ENCODE measurements at places on chromosomes 2 and 18.

DNA sequence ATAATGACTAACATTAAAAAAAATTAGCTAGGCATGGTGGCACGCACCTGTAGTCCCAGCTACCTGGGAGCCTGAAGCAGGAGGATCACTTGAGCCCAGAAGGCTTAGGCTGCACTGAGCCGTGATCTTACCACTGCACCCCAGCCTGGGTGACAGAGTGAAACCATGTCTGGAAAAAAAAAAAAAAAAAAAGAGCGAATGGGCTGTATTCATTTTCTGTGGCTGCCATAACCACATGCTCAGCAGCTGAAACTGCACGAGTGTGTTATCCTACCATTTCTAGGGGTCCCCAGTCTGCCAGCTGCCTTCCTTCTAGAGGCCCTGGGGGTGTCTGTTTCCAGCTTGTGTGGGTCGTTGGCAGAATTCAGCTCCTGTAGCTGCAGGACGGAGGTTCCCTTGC is 247.8 kb downstream of the EIPR1 start:
- DNase-seq, result no peak

- DNase-seq, result no peak
Measured at GRCh38 chr18:13265008-13265910, 46.7 kb downstream of the LDLRAD4 start.

DNA sequence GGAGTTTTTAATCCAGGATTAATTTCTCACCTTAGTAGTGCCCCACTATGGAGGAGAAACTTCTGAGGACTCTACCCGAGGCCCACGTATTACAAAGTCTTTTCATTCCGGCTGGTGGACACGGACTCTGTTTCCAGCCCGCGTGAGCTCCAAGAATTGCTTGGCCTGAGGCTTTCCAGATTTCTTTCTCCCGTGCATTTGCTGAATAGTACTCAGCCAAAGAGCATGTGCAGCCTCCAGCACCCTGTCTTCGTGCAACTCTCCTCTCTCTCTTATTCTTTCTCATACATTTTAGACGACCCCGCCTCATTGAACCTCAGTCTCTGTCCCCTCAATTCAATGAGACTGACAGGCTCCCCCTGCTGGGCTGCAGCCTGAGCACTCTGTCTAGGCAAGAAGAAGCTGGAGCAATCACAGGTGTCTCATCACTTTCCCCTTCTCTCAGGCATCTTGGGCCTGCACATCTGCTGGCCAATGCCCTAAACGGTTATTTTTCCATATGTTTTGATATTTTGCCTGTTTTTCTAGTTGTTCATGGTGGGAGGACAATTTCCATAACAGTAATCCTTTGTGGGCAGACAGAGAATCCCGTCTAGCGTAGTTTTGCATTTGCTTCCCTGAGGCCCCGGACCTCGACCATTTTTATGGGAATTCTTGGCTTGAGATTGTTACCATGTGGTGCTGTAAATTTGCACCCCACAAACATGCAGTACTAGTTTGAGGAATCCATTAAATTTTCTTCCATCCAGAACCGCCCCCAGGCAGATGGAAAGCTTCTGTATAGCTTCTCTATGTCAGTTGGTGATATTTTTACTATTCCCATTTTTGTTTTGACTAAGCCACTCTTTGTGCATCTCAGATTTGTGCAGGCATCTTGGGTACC is 50.1 kb upstream of the LPIN2 start:
- peak; percentile 79 for DNase-seq

- no peak for DNase-seq
Measured at GRCh38 chr18:26233208-26233607, 7.0 kb downstream of the TAF4B start.

GRCh38 chr18:3525870-3526420 is 76.0 kb downstream of the TGIF1 start:
- DNase-seq, result peak; percentile 41

- no peak for DNase-seq
Measured at GRCh38 chr2:101921953-101922325, 69.8 kb upstream of the IL1R2 start.

DNA sequence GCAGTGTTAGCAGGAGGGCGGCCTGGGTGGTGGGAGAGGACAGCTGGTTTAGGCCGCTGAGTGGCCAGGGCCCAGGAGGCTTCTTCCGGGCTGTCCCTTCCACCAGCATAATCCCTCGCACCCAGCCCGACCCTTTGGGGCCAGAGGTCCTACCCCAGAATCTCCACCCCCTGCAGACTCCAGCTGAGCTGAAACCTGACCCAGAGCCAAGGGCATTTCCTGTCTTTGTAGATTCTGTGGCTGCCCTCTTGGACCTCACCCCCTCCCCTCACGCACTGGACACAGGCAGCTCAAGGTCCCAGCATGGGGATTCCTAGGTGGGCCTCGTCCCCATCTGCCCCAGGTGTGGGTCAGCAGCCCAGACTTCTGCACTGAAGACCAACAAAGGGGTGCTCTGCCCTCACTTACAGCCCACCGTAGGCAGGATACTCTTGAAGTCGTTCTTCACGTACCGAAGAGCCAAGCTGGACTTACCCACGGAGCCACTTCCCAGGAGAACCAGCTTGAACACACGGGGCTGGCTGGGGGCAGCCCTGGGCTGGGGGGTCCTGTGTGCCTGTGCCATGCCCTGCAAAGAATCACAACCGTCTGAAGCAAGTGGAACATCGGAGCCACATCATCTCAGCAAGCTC is 4.8 kb downstream of the RAB17 start:
- no peak for DNase-seq

GRCh38 chr2:127218812-127219170 is 1.3 kb downstream of the CYP27C1 start:
- DNase-seq, result no peak

DNA sequence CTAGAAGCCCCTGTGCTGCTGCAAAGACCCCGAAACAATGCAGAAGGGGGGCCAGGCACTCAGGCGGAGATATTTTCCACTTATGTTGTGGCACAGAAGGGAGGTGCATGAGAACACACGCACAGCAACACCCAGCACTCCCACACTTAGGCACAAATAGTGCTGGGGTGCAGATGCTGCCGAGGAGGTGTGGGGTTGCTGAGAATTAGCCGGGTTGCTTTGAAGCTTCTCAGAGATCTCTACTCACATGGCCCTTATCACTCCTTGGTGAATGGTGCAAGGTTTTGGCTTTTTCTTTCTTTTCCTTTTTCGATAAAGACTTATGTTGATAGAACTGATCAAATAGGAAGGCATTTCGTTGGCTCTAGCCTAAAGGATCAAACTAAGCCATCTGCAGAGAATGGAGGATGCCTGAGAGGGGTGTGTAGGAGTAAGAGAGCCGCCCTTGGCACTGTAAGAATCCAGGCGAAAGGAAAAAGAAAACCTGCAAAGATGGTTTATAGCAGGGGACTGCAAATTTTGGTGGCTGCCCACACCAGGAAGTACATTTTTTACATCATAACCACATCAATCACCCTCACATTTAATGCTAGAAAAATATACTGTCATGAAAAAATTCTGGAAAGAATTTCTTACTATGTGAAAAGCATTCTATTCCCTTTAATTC is 27.9 kb upstream of the FHL2 start:
- no peak for DNase-seq

GRCh38 chr2:161307676-161308075 is 549 bp upstream of the PSMD14 start:
- no peak for DNase-seq

- no peak for DNase-seq
Measured at GRCh38 chr2:148920559-148920958, 45.5 kb downstream of the KIF5C start.

- DNase-seq, result no peak
Measured at GRCh38 chr2:202944408-202944807, 32.3 kb downstream of the CARF start.

DNA sequence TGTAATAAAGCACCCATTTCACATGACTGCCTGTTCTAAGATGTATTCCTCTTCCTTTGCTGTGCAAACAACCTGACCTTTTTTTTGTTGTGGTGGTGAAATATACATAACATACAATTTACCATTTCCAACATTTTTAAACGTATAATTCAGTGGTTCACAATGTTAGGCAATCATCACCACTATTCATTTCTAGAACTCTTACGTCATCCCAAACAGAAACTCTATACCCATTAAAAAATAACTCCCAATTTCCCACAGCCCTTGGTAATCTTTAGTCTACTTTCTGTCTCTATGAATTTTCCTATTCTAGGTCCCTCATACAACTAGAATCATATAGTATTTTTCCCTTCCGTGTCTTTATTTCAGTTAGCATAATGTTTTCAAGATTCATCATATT is 36.7 kb downstream of the RND3 start:
- no peak for DNase-seq

GRCh38 chr2:6966446-6966940 is 49.3 kb downstream of the RNF144A start:
- no peak for DNase-seq

GRCh38 chr18:56639104-56639381 is 651 bp upstream of the TXNL1 start:
- DNase-seq, result no peak

DNA sequence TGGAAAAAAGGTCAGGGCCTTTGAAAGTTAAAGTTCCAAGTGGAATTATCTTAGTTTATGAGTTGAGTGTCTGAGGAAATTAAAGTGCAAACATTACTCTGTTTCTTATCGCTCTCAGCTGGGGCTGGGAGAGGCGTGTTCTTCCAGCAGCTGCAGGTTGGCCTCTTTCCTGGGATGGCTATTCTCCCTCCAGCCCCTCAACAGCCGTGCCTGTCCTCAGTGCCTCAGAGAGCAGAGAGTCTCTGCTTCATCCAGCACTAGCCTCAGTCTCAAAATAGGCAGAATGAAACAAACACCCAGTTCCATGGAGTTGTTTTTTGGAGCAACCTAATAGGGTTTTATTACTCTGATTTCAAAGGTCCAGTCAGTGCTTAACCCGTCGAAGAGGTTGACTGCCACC is 298.1 kb downstream of the GALR1 start:
- DNase-seq, result no peak

DNA sequence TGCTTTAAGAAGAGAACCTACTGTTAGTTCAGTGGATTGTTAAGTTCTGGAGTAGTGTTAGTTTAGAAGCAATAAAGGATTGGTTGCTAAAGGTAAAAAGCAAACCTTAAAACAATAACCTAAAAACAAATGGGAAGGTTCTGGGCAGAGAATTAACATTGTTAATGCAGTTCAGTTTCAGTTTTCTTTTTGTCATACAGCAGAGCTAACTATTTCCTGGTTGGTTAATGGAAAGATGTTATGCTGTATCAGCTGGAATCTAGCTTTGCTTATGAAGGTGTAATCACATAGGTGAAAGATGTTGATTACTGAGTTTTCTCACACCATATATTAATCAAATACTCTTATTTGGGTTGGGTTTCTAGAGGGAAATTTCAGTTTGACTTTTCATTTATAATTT is 23.8 kb downstream of the SMAD4 start:
- DNase-seq, result no peak

- DNase-seq, result no peak
Measured at GRCh38 chr2:16318474-16319195, 347.0 kb downstream of the CYRIA start.

- DNase-seq, result no peak
Measured at GRCh38 chr2:24877646-24878045, 42.4 kb downstream of the ADCY3 start.

- no peak for DNase-seq
Measured at GRCh38 chr2:233440714-233441113, 86.4 kb downstream of the DGKD start.

- no peak for DNase-seq
Measured at GRCh38 chr2:145258903-145259579, 739.1 kb upstream of the ZEB2 start.

- no peak for DNase-seq
Measured at GRCh38 chr18:48533340-48534070, 5.3 kb upstream of the CTIF start.

- no peak for DNase-seq
Measured at GRCh38 chr2:126774761-126775160, 118.8 kb downstream of the GYPC start.

DNA sequence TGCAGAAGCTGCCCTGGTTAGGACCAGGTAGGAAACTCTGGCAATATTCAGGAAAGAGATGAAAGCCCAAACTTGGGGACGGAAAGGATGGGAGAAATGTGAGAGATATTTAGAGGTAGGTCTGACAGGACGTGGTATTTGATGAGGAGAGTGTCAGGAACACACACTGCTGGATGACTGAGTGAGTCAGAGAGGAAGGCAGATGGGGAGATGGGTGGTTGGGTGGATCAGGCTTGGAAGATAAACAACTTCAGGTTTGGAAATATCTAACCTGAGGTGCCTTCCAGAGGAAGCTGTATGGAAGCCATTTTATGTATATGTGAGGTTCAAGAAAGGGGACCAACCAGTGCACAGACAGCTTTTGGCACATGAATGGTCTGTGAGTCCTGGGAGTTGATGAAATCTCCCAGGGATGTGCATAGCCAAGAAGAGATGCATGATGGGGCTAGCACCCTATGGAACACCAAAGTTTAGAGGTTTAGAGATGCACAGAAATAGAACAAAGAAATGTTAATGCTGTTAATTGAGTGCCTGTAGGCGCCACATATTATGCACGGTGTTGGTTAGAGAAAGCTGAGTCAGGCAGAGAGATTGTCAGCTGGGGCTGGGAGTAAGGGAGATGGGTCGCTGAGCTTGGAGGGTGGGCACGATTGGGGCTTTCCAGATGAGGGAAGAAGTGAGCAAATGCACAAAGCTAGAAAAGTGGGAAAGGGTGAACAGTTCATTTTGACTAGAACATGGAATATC is 101.0 kb downstream of the VIT start:
- DNase-seq, result no peak

- DNase-seq, result no peak
Measured at GRCh38 chr18:69658103-69658502, 257.4 kb downstream of the DOK6 start.

DNA sequence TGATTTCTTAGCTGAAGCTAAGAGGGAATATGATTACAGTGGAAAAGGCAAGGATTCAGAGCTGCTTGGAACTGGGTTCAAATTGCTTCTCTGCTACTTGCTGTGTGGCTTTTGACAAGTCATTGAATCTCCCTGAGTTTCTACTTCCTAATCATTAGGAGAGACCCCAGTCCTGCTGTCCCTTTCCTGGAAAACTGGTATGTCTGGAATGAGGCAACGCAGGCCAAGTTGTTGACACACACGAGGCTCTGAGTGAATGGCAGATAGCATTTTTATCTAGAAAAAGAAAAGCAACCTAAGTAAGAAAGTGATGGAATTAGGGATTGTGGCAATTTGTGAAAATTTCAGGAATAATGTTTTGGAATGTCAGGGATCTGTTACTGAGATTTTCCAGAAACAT is 123.6 kb downstream of the LPIN1 start:
- DNase-seq, result no peak

DNA sequence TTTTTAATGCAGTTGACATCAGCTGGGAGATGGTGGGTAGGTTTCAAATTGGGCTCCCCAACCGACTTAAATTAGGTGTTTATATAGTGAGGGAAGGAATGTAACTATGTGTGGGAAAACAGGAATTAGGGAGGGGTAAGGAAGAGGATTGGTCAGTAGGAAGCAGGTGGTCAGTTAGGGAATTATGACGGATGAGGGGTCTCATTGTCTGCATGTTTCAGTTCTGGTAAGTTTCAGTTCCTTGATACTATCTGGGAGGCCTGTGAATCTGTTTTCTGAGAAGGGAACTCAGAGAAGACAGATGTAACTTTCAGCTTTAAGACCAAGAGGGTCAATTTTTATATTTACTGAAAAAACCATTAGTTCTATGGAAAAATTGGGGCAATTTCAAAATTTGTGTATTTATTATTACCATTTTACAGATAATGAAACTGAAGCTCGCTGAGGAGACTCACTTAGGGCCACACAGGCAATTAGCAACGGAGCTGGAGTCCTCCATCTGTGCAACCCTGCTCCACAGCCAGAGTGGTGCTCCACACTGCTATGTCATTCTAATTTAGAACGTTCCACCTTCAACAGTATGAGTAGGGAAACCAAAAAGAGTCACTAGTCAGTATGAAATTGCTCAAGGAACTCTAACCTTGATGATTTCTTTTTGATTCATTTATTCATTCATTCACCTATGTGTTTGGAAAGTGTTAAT is 36.0 kb upstream of the CCDC195 start:
- DNase-seq, result no peak

GRCh38 chr18:51739044-51739666 is 541.7 kb upstream of the MEX3C start:
- no peak for DNase-seq

Measured in CD4-positive, alpha-beta T cell treated with Interleukin-6 at 100 ng/mL for 8 hours (primary cell).